ENCODE measurements at places on chromosomes 2 and 18.

GRCh38 chr2:159225025-159226016 is 61.2 kb downstream of the WDSUB1 start:
- no peak for DNase-seq

DNA sequence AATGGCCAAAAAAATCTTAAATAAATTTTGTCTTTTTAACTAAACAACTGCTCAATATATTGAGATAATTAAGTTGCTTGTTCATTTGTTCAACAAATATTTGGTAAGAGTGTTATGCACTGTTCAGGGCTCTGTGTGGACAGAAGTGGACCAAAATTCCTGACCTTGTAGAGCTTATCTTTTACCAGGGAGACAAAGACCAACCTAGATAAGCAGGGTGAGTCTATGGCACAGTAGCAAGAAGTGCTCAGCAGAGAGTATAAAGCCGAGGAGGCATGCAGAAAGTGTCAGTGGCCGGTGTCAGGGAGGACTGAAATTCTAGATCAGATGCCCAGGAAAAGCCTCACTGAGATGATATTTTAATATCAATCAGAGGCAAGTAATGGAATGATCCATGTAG is 2.6 kb downstream of the RAB27B start:
- no peak for DNase-seq

GRCh38 chr2:121155502-121156056 is 129.4 kb downstream of the TFCP2L1 start:
- no peak for DNase-seq

DNA sequence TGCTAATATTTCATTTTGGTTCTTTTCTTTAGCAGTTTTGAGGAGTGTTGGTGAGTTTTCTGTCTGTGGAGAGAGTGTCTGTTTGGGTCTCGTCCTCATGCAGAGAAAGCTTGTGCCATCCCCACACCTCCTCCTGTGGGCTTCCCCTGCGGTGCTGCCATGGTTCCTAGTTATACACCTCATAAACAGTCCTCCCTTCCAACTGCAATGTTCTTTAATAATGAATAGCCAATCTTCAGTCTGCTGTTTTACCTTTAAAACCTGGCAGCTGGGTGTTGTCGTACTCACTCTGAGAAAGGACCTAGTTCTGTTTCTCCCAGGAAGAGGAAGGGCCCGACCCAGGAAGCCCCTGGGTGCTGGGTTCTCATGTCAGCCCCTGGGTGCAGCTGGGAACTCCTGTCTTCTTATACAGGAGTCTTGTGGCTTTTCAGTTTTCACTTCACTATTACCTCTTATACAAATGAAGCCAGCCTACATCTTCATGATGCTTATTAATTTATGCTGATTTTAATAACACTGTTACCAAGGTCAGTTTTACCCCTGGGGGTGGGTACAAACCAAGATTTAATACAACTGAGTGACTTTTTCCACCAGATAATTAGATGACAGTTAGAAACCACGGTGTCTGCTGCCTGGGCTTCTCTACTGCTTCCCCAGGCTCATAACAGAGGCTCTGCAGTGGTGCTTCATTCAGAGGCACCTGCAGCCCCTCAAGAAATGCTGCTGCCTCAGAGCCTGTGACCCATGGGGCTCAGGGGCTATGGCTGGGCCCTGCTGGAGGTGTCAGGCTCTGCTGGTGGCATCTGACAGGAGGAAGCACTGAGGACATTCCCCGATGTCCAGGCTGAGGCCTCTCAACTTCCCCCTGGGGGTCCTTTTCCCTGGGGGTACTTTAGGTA is 59.1 kb downstream of the COA5 start:
- no peak for DNase-seq

- no peak for DNase-seq
Observed at GRCh38 chr18:55996717-55997116, 408.7 kb upstream of the TCF4 start.

- no peak for DNase-seq
Observed at GRCh38 chr18:2917259-2918047, 70.6 kb downstream of the EMILIN2 start.

DNA sequence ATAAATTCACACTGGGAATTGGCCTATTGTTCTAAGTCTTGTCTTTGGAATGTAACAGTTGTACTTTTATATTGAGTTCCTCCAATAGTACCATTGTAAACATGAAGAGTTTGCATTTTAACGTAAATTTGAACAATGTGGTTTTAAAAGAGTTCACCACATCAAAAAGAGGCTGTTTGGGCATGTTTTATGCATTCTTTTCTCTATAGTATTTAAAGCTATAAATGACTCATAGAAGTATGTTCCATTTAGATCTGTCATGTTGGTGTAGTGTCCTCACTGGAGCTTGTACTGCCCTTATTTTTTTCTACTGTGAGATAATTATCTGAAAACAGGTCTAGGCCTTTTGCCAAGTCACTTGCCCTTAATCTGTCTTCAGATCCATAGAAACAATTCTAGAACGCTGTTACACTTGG is 141.9 kb downstream of the RHBDD1 start:
- DNase-seq, result peak; percentile 49

- DNase-seq, result no peak
Observed at GRCh38 chr2:183172220-183172887, 48.1 kb downstream of the NUP35 start.

DNA sequence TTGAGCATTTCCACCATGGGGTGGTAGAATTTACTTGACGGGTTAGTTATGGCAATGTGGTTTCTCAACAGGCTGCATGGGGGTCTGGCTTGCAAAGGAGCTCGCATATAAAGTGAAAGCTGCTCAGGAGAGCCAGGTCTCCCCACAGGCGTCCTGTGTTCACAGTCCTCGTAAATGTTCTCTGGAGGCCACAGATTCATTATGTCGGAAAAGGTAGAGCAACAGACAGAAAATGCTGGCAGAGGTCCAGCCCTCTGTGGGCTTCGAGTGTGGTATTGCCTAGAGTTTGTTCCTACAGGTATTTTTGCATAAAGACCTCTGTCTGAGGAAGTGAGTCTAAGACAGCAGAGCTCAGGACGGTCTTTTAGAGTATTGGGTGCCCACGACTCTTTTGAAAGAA is 96.4 kb downstream of the CDCA7 start:
- no peak for DNase-seq

GRCh38 chr2:147214914-147215313 is 629.9 kb upstream of the ACVR2A start:
- DNase-seq, result no peak

DNA sequence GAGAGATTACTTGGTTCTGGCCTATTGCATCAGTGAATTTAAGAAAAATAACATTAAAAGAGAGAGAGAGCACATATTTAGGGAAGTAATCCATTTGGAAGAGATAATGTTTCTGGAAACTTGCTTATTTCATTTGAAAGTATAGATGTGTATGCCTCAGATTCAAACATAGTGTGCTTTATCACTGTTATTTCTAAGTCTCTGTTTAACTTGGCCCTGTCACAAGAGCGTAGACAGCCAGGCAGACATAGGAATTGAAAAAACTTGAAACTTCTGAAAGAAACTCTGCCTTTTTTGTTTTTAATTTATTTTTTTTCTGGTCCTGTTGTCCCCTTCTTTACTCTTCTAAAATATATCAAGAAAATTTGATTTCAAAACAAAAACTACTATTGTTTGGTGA is 849.1 kb downstream of the CNTNAP5 start:
- DNase-seq, result no peak

DNA sequence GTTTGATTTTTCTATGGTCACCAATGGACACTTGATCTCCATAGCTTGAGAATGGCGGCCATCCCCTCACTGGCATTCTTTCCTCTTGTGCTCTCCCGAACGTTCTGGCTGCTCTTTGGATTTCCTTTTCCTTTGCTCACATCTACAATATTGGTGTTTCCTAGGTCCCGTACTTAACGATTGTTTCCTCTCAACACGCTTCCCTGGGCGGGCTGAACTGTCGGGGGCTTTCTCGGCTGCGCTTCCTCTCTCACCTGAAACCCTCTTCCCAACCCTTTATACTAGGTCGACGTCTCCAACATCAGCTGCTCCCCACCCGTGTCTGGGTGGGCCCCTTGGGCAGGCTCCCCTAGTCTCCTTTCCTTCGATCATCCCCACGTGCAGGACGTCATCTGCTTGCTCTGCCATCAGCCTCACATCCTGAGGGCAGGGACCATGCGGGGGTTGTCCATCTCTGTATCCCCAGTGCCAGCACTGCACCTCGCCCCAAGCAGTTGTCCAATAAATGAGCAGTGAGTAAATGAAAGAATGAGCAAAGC is 634 bp upstream of the DIS3L2 start:
- DNase-seq, result no peak

DNA sequence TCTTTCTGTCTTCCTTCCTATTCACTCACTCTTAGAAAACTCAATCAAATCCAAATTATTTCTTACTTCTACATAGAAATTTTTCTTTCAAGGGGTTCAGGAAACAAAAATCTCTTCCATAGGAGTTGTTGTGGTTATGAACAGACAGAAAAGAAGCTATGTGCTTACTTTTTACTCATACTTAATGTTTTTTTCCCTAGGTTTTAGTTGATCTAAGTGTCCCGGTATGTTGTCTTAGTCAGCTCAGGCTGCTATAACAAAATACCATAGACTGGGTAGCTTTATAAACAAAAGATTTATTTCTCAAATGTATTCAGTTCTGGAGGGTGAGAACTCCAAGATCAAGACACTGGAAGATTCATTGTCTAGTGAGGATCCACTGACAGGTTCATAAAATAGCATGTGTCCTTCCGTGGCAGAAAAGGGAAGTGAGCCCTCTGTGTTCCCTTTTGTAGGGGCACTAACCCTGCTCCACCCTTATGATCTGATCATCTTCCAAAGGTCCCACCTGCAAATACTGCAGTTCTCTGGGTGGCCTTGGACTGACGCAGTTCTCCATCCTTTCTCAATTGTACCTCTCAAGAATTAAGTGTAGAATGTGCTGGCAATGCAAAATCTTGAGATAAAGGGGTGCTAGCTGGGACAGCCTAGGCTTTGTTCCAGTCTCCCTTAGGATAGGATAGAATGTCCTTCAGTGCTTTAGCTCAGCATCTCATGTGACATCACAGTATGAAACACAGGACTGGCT is 14.4 kb upstream of the VRK2 start:
- no peak for DNase-seq

DNA sequence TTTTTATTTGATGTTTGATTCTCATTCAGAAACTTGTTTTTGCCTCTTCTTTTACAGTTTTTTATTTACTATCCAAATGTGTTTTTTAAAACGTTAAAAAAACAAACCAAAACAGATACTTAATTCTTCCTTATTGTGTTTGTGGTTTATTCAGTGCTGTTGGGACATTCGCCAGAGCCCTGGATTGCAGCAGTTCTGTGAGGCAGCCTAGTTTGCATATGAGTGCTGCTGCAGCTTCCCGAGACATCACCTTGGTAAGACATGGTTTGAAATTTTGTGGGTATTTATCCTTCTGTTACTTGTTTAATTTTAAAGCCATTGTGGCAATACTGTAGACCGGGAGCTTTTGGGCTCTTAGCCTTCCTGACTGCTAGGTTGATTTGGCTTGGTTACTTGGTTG is 91.2 kb downstream of the MTA3 start:
- no peak for DNase-seq

GRCh38 chr2:66405473-66405872 is 29.5 kb upstream of the MEIS1 start:
- DNase-seq, result no peak
